ENCODE measurements at places on chromosomes 7 and 10.

GRCh38 chr10:17607060-17607459 is 10.1 kb downstream of the HACD1 start:
- no peak for DNase-seq

DNA sequence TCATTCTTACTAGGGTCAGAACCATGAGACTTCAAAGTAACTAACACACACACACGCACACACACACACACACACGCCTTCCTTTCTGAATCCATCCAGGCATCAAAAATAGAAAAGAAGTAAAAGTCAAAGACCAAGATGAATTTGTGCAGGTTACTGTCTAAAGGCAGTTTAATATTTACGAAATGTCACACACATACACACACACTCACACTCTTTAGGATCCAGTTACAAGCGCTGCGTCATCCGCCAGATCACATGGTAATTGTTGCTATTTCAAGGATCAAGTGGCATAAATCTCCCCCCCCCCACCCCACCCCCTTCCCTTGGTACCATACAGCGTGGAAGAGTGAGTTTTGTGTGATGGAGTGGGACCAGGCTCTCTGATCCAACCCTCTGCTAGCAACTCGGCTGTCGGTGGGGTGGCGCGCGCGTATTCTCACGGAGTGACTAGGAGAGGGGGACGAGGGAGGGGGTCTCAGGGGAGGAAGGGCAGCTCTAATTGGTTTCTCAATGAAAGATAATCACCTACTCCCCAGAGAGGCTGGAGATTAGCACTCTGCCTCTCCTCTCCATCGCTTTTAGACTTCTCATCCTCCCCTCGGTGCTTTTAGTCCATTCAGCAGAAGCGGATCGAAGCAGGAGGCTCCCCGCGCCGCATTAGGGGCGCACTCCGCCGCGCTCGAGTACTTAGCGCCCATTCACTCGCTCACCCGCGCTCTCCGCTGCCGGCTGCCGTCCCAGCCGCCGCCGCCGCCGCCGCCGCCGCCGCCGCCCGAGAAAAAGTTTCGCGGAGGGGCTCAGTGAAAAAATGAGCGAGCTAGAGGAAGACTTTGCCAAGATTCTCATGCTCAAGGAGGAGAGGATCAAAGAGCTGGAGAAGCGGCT is 83.5 kb upstream of the PRKG1 start:
- DNase-seq, result no peak

- no peak for DNase-seq
These were observed 790.8 kb upstream of the KCND2 start for GRCh38 chr7:119482209-119482608.

DNA sequence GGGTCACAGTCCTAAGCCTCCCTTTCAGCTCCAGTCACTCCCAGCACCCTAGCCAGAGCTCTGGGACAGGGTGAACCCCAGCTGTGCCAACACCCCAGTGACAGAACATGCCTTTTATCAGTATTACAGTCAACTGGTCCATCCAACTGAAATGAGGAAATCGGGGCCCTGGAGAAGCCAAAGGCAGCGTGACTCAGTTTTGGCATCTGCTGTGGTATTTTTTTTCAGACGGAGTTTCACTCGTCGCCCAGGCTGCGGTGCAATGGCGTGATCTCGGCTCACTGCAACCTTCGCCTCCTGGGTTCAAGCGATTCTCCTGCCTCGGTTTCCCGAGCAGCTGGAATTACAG is 3.4 kb upstream of the CLDN15 start:
- no peak for DNase-seq

GRCh38 chr10:34150103-34150502 is 665.0 kb downstream of the PARD3 start:
- no peak for DNase-seq

DNA sequence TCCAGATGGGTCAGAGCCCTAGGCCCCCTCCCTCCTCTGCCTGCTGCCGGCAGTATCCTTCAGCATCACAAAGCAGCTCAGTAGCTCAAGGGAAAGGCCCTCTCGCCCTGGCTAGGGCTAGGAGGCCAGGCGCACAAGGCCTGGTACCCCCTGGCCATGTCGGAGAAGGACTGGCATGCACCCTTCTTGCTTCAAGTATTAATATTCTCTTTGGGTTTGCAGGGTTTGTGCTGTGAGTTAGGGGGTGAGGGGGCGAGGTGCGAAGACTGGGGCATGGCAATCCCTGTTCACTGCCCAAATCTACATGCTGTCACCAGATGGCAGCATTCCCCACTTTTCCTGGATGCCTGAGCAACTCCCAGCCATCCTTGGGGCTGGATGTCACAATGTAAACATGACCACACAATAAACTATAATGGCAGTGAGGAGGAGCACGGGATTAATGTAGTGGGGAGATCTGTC is 105.2 kb downstream of the NEURL1 start:
- no peak for DNase-seq

DNA sequence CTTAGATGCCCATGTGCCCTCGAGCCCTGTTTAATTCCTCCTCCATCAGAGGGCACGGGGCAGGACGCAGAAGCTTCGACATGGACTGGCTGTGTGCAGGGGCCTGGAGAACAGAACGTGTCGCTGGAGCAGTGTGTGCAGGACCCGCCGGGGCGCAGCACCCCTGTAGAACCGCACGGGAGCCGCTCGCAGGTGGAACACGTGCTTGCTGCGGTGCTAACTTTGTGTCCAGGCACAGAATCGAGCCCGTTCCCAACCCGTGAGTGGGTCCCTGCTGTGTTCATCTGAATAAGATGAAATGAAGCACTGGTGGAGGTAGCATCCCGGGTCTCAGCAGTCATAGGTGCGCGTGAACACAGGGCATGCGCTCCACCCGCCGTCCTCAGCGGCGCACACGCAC is 116.9 kb downstream of the WDR37 start:
- DNase-seq, result no peak

- no peak for DNase-seq
These were observed 140.0 kb upstream of the NRBF2 start for GRCh38 chr10:62993121-62993520.

DNA sequence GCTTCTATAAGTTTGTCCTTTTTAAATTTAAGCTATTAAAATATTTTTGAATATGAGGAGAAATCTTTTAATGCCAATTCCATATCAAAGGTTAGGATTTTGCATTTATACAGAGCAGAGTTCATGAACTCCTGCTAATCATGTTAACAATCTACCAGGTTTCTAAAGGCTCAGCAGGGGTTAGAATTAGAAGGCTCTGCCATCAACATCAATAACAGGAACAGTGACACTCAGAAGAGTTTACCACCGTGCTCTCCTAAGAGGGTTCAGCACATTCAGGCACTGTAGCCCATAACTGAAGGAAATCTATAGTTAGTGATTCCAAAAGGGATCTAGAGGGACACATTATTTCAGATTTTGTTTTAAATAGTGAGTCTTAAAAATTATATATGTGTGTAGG is 100.1 kb downstream of the HOXA1 start:
- no peak for DNase-seq

- DNase-seq, result no peak
These were observed 69.4 kb downstream of the ARL4A start for GRCh38 chr7:12756821-12757220.

- DNase-seq, result no peak
These were observed 8.5 kb upstream of the METTL27 start for GRCh38 chr7:73850781-73851207.

DNA sequence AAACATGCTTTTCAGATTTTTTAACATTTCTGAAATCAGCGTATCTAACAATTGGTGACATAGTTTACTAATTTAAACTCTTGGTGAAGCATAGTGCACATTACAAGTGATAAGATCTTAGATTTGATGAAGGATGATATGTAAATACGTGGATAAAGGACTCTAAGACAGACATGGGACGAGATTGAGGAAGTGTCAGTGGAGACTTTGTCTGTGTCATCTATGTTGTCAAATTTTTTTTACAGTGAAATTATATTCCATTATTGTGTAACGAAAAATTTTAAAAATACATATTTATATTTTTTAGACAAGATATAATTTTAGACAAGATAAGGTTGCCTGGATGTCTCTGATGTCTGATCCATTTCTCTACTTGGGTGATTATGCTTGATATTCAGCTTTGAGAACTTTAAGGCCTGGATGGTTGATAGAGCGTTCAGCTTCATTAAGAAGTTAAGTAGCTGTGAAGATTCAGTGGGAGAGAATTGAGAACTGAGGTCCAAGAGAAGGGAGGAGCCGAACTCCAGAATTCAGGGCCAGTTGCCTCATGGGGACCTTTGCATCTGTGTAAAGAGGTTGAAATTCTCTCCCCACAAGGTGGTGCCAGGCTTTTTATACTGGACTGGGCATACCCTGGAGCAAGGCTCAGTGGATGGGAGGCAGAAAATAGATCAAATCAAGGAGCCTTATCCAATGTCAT is 62.7 kb downstream of the KAT6B start:
- DNase-seq, result no peak

DNA sequence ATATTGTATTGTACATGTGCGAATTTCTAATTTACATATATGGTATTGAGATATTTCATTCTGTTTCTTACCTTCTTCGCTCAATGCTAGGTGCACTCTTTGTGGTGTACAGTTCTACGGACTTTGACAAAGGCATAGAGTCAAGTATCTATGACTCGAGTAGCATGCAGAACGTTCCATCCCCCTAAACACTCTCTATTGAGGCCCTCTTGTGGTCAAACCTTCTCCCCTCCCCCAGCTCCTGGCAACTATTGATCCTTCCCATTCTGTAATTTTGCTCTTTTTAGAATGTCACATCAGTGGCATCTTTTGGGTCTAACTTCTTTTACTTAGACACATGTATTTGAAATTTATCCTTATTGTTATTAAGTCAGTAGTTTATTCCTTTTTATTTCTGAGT is 30.7 kb upstream of the GDF10 start:
- no peak for DNase-seq

GRCh38 chr10:100766693-100767421 is 21.5 kb downstream of the PAX2 start:
- DNase-seq, result no peak

- DNase-seq, result no peak
These were observed 196.3 kb upstream of the SEMA3A start for GRCh38 chr7:84390845-84391244.

GRCh38 chr10:6348096-6348874 is 145.6 kb downstream of the PFKFB3 start:
- peak; percentile 85 for DNase-seq

- no peak for DNase-seq
These were observed 107.8 kb downstream of the TBXAS1 start for GRCh38 chr7:139936760-139937310.

DNA sequence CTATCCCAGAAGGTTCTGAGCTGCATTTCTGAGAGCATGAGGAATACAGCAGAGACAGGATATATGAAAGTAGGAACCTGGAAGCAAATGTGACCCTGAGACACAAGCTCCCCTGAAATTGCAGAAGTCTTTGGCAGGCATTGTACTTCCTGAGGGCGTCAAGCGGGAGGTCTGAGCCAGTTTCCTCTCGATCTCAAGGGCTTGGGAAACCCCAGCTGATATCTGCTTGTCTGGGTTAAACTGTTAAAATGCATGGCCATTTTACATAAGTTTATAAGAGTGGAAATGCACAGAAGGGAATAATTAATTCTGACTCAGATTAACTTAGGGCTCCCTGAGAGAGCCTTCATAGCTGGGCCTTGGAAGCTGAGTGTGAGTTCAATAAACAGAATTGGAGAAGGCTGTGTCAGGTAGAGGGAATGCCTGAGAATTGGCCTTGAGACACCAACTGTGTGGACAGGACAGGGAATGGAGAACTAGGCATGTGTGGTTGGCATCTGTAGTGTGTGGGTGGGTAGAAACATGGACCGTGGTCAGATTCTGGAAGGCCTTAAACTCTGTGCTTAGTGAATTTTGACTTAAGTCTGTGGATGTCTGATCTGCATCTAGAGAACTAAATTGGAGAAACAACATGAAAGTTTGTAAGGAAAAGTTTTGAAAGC is 53.3 kb downstream of the WIPF3 start:
- DNase-seq, result no peak
